ENCODE measurements at places on chromosomes 5 and 9. TPM values are rescaled to one million over a fixed set of nuclear protein-coding genes. Genes with fewer than 3 reads are reported as not detected.

The KCNV2 gene
- polyA plus RNA-seq, result not detected

The ANKRD55 gene
- polyA plus RNA-seq, result 0.26 TPM

The CRHBP gene
- polyA plus RNA-seq, result 67.7 TPM

The LHX2 gene
- polyA plus RNA-seq, result not detected

The CDC25C gene
- polyA plus RNA-seq, result not detected

The SELENOP gene
- 390 TPM for polyA plus RNA-seq

The ANKDD1B gene
- polyA plus RNA-seq, result 2.3 TPM

DNA sequence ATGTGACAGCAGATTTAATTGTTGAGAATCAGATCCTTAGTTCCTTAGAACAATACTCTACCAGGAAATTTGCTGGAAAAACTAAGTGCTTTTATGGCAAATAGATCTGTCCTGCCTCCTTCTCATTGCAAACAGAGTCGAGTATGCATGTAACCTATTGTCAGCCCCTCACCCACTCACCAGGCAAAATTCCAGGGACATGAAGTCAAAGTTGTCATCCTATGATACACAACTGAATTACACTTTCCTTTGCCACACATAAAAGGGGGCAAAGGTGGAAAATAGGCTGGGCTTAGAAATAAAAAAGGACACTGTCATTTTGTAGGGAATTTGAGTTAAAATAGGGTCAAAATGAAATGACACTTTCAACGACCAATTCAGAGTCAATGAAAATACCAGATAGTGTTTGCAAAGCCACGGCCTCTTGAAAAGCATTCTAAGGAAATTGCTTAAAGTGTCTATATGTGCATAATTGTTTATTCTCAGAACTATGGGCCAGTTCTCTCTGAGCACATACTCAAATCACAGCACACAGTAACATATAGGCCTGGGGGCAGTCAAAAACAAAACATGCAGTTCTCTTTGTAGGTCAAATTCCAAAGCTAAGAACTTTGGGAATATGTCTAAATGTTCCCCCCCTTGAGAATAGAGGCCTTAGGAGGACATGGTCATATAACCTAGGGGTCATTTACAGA, 452.8 kb downstream of the NFIB start:
- DNase-seq, result no peak

DNA sequence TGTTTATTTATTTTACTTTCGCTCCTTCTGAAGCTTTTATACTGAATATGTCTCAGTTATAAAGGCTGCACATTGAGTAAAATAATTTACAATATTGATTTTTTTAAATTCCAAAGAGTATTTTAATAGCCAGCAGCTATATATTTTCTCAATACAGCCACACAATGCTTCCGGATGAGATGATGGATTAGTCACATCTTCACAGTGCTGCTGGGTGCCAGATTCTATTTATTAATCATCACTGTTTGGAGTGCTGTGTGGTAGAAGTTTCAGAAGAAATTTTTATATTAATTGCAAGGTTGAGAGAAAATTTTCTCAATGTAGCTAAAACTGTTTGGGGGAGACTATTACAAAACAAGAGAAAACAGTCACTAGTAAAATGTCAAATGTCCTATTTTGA, 989.8 kb downstream of the TLE4 start:
- DNase-seq, result no peak

GRCh38 chr9:97923529-97924108, 1.3 kb upstream of the TRMO start:
- peak; percentile 92 for DNase-seq

GRCh38 chr5:160133918-160134304, 14.7 kb upstream of the PWWP2A start:
- DNase-seq, result no peak

- DNase-seq, result no peak
These were observed 49.6 kb upstream of the SMIM32 start for GRCh38 chr5:136242611-136243010.

GRCh38 chr5:80207832-80208231, 48.0 kb downstream of the SERINC5 start:
- no peak for DNase-seq

- DNase-seq, result no peak
These were observed 2385.2 kb upstream of the C9orf72 start for GRCh38 chr9:29958469-29958868.

GRCh38 chr9:134066913-134067851, 644 bp downstream of the BRD3 start:
- peak; percentile 75 for DNase-seq

DNA sequence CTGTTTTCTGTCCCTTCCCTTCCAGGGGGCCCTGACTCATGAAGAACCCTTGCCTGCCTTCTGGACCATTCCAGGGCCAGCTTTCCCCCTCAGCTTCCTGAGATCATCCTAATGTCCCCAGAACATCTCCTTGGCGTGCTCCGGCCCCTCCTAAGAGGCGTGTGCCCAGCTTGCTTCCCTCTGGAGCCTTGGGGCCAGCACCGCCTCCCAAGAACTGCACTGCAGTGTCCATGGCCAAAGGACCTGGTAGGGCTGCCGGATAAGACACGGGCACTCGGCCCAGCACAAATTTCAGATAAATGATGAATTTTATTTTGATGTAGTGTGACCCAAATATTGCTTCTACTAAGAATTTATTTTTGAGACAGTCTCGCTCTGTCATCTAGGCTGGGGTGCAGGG, 20.7 kb upstream of the SLC12A7 start:
- peak; percentile 55 for DNase-seq

DNA sequence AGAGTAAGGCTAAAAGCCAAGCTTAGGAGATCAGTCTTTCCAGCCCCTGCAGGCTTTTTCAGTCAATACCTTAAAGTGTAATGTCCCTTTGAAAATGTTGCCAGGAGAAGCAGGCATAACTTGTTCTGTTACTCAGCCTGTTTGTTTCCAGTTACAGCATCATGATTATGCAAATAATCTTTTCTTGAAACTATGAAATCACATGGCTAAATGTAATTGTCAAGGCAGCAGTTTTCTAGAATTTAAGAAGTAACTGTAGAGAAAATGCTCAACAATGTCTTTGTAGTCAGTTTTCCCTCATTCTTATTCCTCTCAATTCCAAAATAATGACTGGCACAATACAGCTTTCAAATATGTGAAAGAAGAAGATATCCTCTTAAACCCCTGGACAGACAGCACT, 1.9 kb upstream of the GPR107 start:
- DNase-seq, result no peak

DNA sequence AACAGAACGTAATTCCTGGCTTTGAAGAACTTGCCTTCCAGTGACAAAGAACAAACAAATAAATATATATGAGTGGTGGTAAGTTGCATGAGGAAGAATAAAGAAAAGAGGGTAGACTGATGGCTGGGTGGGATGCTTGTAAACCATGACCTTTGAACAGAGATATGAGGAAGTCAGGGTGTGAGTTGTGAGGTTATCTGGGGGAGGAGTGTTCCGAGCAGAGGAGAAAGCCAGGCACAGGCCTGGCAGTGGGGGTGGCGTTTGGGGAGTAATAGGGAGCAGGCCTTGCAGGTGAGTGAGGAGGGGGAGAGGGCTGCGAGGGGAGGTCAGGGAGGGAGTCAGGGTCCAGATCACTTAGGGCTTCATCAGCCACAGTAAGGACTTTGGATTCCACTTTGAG, 213.4 kb downstream of the PTTG1 start:
- DNase-seq, result no peak

GRCh38 chr9:22097707-22098106, 88.6 kb upstream of the CDKN2B start:
- no peak for DNase-seq

GRCh38 chr5:118611332-118611945, 376.9 kb downstream of the DTWD2 start:
- DNase-seq, result no peak

GRCh38 chr9:37464426-37465248, 613 bp downstream of the ZBTB5 start:
- DNase-seq, result no peak

DNA sequence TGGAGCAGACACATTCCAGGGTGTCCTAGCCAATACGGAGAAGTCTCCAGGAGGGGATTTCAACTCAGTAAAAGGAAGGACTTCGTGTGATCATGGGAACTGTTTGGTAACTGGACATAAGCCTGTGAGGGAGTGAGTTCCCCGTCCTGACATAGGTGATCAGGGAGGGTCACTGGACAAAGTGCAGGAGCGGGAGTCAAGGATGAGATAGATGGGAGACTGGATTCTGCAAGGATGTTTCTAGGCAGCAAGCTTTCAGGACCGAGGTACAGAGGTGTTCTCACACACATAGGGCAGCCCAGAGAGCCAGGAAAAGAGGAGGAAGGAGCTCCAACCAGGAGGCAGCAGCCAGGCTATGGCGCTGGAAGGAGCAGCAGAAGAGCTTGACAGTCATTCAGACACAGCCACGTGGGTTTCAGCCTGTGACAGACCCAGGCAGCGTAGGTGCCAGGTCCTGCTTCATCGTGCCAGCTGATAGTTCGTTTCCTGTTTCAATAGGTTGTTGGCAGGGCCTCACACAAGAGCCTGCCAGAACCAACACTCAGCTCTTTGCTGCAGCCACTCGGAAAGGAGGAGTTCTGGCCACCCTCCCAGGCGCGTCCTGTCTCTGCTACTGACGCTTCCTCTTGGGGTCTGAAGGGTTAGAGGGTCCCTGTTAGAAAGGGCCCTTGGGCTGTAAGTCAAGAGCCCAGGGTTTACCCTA, 84.1 kb downstream of the AMBP start:
- peak; percentile 66 for DNase-seq

DNA sequence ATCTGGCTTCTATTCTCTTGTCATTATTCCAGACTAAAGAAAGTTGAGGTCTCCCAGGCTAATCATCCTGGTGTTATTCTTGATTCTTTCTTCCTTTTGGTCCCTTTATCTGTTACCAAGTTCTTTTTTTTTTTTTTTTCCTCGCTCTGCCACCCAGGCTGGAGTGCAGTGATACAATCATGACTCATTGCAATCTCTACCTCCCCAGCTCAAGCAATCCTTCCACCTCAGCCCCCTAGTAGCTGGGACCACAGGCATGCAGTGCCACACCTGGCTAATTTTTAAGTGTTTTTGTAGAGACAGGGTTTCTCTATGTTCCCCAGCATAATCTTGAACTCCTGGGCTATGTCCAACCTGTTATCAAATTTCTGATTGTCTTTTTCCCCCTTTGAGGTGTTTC, 126.6 kb upstream of the DHFR start:
- no peak for DNase-seq

Measured in kidney (tissue), 22 donors.